Activated naive CD8-positive, alpha-beta T cell treated with anti-CD3 and anti-CD28 coated beads, Interleukin-2, amount 50 U/mL, for 16 hours (primary cell): ENCODE measurements at places on chromosomes 7 and 10.

DNA sequence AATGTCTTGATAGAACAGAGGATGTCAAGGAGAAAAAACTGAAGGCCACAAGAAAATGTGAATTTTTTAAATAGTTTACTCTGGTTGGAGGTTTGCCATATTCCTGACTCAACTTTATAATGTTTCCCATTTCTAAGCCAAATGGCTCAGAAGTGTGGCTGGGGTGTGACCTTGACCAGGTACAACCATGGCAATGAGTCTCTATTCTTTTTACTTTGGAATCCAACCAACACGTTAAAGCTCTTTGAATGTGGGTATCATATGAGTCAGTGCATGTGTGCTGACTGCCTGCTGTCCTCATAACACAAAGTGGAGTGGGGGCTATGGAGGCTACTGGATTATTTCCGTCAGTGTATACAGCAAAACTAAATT is 33.5 kb upstream of the DLD start:
- DNase-seq: no peak

DNA sequence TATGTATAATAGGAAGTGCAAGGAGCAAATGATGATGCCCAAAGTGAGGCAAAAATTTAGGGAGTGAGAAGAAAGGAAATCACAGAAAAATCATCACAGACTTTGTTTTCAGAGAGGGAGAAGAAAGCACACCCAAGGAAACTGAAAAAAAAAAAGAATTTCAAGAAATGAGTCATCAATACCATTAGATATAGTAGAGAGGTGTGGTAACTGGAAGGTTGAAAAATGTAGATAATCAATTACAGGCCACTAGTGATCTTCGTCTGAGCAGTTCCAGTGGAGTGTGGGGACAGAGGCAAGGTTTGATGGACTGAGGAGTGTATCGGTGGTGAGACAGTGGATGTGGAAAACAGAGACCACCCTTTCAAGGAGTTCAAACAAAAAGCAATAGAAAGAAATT is 31.7 kb downstream of the ASB4 start:
- no peak for DNase-seq

DNA sequence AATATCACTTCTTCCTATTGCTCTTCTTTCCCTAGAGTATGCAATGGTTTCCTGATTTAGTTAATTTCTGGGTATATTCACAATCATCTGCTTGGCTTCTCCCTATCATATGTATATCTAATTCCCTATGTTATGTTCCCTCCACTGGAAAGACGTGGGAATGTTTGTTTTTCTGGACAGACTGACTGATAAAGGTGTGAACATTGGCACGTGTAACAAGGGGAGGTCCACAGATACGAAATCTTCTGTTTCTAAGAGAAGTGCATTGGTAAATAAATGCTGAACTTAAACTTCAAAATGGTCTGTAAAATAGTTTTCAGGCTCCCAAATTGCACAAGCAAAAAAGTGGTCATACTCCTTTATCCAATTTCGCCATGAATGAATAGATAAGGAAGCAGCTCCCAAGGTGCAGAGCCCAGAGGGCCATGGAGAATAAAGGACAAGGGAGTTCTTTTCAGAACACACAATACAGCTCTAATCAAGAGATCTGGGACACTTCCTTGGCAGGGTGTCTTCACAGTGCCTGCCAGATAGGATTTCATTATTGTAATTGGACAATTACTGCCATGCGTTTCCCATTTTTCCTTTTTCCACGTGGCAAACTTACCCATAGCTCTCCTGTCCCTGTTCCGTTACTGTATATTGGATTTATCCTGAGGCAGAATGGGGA is 141.9 kb downstream of the RNF133 start:
- no peak for DNase-seq

DNA sequence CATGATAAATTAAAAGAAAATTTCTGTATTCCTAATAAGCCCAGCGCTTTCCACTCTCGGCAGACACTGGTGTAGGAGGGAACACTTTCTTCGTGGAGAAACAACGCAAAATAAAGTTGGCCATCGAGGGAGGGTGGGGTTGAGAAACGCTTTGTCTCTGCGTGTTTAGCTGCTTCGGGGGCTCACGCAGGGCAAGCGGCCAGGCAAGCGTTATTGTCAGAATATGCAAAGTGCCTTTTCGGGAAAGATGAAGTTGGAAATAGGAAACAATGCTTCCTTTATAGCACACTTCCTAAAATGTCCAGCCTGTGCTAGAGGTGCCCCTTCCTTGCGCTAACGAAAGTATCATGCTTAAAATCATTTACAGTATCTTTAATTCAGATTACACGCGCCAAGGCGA is 1.9 kb upstream of the EBF3 start:
- DNase-seq: no peak

- DNase-seq: no peak
Measured at GRCh38 chr7:74017125-74017524, 10.8 kb upstream of the ELN start.

GRCh38 chr7:108109221-108109908 is 20.8 kb downstream of the LAMB4 start:
- no peak for DNase-seq

GRCh38 chr7:113086431-113086888 is at the start of gene GPR85:
GPR85 (minus strand) TSS chr7:113086827; CDS start chr7:113084721, 2,106 bp downstream.
- DNase-seq: no peak

DNA sequence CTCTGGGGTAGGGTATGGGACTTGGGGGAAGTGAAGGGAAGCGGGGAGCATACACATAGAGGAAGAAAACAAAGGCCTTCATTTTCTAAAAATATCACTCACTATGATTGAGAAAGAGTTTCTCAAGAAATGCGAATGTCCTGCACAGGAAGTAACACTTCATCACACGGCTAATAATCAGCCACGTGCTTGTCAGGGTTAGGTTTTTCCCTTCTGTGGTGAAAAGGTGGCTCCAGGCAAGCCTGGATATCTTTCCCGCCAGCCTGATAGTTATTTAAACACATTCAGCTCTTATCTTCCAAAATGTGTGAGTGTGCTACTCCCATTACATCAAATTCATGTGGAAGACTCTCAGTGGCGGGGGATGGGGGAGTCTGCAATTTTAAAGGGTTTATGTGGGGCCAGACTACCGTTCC is 166.4 kb upstream of the ADO start:
- no peak for DNase-seq

- no peak for DNase-seq
Measured at GRCh38 chr10:122013311-122013780, 24.4 kb downstream of the TACC2 start.

DNA sequence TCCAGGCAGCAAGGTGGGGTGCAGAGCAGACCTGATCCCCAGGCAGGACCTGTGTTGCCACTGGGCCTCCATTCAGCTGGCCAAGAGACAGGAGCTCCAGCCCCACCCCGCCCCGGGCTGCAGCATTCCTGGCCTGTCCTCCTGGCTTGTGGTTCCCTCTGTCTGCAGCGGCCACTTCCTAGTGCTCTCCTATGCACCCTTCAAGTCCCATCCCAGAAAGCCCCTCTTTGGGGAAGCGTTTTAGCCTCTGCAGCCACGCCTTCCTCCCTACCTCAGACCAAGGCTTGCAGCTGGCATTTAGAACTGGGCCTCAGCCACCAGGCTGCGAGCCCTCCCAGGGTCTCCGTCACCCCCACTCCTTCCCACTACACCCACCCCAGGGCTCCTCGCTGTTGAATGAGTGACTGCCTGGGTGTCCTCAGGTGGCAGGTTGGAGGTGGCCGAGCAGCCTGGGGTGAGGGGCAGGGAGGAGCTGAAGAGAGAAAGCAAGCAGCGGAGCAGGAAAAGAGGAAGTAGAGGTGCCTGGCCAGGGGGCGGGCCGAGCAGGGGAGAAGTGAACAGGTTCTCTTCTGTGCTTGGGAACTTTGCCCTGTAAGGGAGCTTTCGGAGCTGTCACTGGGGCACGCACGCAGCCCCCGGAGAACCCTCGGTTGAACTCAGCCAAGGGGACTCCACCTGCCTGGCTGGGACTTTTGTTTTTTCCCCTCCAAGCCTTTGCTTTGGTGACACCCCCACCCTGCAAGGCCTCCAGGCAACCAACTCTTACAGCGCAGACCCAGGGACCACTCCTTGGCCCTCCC is 109.1 kb upstream of the TNRC18 start:
- no peak for DNase-seq

DNA sequence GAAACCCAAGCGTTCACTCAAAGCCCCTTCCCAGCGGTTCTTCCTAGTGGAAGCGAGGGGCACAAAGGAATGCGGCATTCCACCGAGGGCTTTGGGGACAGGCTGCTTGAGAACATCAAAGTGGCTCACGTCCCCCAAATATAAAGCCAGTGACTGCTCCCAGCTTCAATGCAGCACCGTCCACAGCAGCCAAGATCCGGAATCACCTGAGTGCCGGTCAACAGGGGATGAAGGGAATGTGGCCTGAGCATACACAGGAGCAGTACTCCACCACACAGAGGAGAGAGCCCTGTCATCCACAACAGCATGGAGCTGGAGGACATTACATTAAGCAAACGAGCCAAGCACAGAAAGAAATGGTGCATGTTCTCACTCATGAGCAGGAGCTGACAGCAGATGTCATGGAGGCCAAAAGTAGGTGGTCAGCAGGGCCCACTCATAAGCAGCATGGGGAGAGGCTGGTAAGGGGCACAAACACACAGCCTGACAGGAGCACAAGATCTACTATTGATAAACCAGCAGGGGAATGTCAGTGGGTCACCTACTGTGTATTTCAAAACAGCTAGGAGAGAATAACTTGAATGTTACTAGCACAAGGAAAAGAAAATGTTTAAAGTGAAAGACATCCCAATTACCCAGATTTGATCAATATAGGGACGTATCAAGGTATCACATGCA is 79.5 kb downstream of the DIP2C start:
- DNase-seq: no peak

DNA sequence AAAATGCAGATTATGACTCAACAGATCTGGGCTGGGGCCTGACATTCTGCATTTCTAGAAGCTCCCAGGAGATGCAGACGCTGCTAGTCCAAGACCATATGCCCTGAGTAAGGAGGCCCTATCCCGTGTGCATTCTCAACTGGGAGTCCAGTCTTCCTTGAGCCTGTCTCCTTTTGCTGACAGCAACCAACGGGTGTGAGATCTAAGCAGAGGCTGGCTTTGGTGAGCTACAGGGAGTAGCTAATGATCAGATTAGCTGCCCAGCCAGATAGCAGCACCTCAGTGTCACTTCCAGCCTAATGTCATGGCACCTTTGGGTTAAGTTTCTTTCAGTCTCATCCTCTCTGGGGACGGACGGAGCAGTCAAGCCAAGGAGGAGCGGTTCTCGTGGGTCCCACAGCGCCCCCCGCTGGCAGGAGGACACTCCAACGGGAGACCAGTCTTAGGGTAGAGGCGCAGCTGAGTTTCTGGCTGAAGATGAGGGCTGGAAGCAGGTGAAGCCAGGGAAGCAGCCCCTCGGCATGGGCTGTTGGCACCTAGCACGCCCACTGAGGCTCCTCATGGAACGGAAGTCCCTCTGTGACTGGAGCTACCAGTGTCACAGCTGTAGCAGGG is 154.0 kb downstream of the CCDC3 start:
- no peak for DNase-seq

DNA sequence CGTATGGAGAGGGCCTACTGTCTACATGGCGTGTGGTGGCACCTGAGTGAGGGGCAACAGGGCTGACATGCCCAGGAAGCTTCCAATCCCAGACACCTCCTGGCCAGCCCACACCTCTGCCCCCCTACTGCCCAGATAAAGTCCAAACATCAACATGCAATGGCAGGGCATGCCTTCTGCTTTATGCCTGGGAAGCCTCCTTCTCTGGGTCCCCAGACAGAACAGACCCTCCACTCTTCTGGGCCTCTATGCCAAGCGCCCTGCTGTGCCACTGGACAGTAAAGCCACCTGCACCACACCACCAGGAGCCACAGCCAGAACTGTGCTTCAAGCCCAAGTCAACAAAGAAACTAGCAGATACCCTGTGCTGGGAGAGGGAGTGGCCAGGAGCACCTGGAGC is 12.5 kb downstream of the TMEM72 start:
- DNase-seq: no peak

GRCh38 chr10:47297866-47298540 is 2.0 kb upstream of the GDF10 start:
- DNase-seq: no peak

DNA sequence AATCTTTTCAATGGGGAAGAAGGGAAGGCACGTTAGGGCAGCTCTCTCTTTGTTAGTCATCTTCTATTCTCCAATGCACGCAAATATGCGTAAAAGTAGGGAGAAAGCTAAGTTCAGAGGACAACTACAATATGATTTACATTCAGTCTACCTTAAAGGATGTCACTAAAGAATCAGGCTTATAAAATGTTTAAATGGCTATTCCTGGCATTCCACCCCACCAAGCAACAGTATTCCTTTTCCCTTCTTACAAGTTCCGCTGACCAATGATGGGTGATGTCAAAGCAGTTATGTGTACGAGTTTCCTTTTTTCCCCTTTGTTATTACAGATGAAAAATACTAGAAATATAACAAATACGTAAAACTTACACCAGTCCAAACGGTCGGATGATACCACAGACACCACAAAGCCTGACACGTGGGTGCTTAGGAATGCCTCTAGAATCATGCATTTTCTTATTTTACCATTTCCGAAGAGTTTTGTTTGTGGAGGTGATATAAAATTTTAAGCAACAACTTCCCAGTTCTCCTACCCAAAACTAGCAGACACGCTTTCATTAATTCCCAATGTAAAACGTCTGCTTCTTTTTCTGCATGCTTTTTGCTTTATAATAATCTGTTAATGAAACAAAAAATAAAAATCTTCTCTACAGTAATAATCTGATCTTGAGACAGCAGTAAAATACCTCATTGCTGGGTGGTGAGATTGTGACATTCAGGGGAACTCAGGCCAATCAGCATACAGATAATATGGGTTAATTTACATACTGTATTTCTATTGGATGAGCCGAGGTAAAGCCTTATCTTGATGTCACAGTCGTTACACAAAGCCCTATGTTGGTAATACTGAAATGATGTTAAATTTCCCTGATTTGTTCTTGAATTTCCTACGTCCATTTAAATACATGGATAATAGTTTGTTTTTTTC is 708 bp upstream of the GPR85 start:
- no peak for DNase-seq

DNA sequence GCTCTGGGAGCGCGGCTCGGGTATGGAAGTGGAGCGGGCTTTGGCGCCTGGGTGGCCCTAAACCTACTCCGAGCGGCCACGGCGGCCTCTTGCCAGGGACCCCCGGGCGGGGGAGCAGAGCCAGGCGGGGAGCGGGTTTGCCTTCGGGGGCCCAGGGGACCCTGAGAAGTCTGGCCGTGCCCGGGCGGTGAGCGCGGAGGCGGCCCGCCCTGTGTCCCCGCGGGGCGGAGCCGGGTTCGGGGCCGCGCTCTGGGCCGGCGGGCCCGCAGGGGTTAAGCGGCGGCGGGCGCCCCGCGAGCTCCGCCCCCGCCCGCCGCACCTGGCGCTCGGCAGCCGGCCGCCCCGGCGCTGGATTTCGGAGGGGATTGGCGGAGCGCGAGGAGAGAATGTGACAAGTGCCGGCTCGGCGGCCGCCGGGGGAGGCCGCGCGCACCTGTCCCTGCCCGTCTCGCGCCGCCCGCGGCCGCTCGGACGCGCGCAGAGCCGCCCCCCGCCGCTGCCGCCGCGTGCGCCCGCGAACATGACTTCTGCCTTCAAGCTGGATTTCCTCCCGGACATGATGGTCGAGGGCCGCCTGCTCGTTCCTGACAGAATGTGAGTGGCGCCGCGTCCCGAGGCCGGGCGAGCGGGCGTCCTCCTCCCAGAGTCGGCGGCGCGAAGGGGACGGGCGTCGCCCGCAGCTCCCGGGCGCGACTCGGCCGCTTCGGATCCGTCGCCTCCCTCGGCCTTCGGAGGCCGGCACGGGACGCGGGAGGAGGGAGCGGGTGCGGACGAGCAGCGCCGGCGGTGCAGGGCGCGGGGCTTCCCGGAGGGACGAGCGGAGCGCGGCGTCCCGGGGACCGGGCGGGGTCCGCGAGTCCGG is at the start of gene CELF2:
TSS of gene CELF2 (plus strand) at position 303 of the 862 bp plus-strand sequence. CDS start at position 521, 218 bp downstream.
- no peak for DNase-seq
